Ovary (tissue), 10 donors: ENCODE measurements at places on chromosomes 3 and 15. TPM values are rescaled to one million over a fixed set of nuclear protein-coding genes. Genes with fewer than 3 reads are reported as not detected.

DNA sequence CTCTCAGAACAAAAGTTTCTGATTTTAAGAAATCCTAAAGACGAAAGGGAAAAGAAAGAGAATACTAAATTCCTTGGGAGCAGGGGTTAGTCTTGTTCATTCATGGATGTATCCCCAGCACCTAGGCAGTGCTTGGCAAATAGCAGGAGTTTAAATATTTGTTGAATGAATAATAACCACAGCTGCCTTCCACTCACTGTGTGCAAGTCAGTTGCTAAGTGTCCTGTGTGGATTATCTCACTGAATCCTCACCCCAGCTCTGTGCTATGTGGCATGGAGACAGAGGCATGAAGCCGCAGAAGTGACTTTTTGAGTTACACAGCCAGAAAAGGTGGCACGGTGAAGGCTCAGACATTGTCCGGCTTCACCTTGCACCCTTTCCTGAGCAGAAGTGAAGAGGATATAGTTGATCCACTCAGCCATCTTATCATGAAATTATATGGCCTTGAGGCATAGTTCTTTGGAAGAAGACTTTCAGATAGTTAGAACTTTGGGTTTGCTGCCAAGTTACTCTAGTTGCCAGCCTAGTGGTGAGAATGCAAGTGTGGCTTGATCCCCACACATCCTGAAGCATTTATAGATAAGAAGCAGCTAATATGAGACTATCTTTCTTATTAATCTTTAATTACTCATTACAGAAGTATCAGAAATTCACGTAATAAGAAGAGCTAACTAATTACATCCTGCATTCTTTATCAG is 355.5 kb downstream of the LRTM1 start:
- no peak for DNase-seq

DNA sequence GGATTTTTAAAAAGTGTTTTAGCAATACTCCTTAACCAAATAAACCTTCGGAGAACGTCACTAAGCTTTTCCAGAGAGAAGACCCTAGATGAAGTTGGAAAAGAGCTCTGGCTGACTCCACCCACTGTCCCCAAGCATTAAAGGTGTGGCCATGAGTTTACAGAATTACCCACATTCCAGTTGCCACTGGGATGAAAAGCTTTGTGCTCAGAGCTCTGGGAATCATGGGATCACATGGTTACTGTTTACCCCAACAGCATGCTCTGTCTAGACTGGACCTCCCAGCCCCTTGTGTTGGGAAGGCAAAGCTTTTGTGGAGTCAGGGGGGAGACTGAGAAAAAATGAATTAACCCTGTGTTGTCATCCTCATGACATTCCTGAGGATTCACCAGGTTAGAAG is 55.3 kb downstream of the CCK start:
- no peak for DNase-seq

GRCh38 chr3:131174752-131175151 is 148.1 kb downstream of the NEK11 start:
- no peak for DNase-seq

The KLHL24 gene
- 87.1 TPM for total RNA-seq

The SATB1 gene
- total RNA-seq = 18.9 TPM
